ENCODE measurements at places on chromosomes 1 and 21.
A peak's percentile ranks its signal among the peaks of the same experiment; 100 is the strongest.

GRCh38 chr1:84691122-84691783 is 992 bp upstream of the SSX2IP start:
- DNase-seq = no peak

DNA sequence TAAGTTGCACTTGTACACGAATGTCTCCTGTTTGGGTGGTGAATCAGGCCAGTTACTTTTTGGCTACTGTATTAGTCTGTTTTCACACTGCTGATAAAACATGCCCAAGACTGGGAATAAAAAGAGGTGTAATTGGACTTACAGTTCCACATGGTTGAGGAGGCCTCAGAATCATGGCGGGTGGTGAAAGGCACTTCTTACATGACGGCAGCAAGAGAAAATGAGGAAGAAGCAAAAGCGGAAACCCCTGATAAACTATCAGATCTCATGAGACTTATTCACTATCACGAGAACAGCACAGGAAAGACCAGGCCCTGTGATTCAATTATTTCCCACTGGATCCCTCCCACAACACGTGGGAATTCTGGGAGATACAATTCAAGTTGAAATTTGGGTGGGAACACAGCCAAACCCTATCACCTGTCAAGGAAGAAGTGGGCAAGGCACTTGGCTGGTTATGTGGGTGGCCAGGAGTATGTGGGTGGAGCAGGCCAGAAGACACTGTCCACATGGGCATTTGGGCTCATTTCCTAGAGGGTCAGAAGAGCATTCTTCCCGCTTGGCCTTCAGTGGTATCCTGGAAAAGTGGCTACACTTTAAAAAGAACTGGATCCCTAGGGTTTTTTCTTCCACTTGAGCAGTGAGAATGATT is 228.8 kb downstream of the HHAT start:
- no peak for DNase-seq

DNA sequence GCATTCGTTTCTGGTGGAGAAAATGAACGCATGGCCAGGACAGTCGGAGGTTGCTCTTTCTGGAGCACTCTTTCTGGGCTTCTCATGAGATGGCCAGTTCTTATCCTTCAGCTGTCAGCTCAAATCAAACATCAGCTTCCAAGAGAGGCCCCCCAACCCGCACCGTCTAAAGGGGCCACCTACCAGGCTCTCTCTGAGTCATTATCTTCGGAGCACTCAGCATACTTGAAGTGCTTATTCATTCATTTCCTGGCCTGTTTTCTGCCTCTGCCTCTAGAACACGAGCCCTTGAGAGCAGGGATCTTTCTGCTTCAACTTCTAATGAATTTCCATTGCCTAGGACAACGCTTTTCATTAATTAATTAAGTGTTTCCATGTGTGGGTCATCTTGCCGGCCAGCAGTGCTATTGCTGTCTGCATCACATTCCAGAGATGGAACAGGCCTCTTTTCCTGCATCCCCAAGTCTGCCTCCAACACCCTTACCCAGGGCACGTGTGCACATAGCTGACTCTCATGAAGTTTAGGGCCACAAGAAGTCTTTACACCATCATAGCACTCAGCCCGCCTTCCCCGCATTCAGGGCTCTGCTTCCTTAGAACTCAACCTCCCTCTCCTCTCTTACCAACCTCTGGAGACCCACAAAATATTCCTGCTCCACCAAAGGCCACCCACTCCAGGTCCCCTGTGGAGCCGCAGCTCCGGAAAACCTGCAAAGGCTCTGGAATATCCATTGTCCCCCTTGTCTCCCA is 52.1 kb upstream of the LAPTM5 start:
- peak; percentile 86 for DNase-seq

- no peak for DNase-seq
Measured at GRCh38 chr1:19747761-19748160, 52.0 kb downstream of the TMCO4 start.

DNA sequence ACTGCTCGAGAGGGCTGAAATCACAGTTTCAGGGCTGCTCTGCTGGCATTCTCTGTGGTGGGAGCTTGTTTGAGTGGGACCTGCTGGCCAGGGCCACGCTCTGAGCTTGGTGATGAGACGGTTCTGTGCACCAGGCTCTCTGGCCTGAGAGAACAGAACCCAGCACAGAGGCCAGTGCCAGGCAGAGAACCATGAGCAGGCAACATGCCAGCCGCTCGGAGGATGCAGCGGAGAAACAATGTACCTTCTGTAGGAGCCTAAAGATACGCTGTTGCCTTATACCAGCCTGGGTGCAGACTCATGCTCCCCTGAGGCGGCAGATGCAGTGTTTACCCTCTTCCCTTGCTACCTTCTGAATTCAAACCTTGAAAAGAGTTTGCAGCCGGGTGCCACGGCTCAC is 10.0 kb downstream of the C2CD2 start:
- DNase-seq = no peak

DNA sequence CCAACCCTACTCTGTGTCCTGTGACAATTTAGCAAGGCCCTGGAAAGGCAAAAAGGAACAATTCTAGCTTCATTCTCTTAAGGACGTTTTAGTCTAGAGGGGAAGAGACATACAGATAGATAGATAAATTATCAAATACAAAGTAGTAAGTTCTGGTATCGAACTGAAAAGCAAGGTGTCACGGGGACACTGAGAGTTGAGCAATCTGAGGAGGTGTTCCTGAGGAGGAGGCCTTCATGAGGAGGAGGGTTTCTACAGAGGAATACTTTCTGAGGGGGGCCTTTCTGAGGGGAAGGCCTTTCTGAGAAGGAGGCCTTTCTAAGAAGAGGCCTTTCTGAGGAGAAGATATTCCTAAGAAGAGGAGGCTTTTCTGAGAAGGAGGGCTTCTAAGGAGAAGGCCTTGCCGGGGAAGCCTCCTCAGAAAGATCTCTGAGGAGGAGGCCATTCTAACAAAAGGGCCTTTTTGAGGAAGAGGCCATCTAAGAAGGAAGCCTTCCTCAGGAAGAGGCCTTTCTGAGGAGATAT is 155.9 kb upstream of the COA6 start:
- DNase-seq = no peak

GRCh38 chr1:179247923-179248322 is 18.4 kb upstream of the ABL2 start:
- DNase-seq = no peak

DNA sequence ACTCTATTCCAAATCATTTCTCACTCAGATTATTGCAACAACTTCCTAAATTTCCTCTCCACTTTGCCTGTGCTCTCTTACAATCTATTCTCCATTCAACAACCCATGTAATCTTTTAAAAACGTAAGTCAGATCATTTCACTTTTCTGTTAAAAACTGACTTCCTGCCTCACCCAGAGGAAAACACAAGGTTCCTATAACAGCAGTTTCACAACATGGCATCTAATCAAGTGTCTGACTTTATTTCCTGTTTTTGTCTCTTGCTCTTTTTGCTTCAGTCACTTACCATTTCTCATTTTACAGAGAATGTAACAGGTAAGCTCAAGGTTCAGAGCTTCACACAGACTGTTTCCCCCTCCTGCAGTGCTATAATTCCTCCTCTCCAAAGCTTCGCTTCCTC is 560.7 kb downstream of the LRRIQ3 start:
- no peak for DNase-seq

- DNase-seq = peak; percentile 87
Measured at GRCh38 chr1:168320800-168321450, 40.2 kb downstream of the TBX19 start.

DNA sequence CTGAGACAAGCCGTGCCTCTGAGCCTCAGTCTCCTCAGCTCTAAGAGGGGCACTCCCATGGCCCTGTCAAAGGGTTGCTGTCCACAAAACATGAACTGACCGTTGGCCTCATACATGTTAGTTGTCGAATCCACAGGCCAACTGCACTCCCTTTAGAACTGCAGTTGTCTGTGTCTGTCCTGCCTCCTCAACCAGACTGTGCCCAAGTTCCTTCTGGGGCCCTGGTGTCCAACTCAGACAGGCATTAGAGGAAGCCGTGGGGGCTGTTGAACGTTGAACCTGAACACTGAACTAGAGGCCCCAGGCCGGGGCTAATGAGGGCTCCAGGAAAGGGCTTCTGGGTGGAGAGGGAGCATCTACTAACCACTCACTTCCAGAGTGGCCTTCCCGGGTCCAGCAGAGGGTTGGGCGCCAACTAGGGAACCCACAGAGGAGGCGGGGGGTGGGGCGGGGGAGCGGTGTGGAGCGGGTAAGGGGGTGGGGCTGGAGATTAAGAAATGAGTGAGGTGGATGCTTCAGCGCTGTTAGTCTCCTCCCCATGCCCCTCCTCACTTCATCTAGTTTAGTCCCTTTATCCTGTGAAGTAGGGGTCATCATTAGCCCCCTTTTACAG is at the start of gene RAB42:
TSS of gene RAB42 (plus strand) at position 558 of the 613 bp plus-strand sequence. CDS start 247 bp downstream, outside the sequence.
- DNase-seq = no peak

GRCh38 chr1:18716112-18716784 is 85.6 kb downstream of the PAX7 start:
- no peak for DNase-seq

DNA sequence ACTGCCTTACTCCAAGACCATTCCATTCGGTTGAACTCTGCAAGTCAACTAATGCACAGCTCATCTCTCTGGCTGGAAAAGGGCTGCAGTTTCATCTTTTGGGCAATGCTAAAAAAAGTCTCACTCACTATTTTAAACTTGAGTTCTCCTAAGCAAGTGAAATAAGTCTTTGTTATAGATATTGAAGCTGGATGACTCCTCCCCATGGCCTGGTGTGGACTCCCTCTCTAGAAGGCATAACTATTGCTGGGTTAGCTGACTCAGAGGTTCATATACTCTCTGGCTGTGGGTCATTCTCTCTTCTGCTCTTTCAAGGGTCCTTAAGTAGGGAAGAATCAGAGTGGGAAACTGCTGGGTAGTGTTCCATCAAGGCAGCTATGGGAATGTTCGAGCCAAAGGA is 88.0 kb downstream of the XCL2 start:
- no peak for DNase-seq

DNA sequence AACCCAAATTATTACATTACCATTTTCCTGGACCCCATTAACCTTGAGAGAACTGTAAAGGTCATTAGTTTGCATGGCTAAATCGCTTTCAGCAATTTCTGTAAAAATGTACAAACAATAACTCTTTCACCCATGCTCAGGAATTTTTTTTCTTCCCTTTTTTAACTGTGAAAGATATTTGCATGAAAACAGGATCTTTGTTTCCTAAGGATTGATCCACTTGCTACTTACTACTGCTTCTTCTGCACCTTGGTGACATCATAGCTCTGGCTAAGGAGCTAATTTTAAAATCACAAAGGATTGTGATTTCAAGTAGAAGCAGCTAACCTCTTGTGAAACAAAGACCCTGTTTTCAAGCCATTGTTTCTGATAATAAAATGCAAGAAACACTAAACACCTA is 274.6 kb upstream of the ESRRG start:
- DNase-seq = no peak

GRCh38 chr1:89608984-89609725 is 23.8 kb upstream of the LRRC8C start:
- no peak for DNase-seq

DNA sequence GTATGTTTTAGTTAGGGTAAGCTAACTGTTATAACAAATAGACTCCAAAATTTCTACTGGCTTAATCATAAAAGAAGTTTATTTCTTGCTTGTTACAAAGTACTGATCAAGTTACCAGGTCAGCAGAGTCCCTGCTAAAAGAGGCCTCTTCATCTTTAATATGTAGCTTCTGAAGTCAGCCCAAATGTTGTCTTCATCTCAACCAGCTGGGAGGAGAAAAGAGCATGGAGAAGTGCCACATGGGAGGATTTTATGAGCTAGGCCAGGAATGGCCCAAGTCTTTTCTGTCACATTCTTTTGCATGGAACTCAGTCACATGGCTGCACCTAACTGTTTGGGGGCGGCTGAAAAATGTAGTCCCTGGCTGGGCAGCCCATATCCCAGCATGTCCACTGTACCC is 63.2 kb upstream of the APOBEC4 start:
- no peak for DNase-seq

- no peak for DNase-seq
Measured at GRCh38 chr1:91784616-91785015, 101.3 kb downstream of the TGFBR3 start.

GRCh38 chr1:205346956-205347574 is 9.7 kb downstream of the KLHDC8A start:
- DNase-seq = no peak

GRCh38 chr1:24849672-24850295 is 80.3 kb downstream of the RUNX3 start:
- DNase-seq = no peak

DNA sequence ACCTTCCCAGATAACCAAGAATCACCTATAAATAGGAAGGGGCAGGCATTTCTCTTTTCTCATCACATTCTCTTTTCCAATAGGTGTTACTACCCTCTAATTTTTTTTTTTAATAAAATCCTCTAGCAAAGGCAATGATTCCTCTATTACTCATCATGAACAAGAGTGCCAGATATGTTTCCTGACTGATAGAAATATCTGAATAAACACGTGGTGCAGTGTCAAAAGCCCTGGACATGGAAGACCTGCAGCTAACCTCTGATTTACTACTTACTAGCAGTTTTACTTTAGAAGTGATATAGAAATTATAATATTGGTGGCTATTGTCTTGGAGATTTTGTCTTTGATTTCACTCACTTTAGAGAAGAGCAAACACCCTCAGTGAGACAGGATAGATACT is 194.6 kb upstream of the SAMSN1 start:
- peak; percentile 16 for DNase-seq

DNA sequence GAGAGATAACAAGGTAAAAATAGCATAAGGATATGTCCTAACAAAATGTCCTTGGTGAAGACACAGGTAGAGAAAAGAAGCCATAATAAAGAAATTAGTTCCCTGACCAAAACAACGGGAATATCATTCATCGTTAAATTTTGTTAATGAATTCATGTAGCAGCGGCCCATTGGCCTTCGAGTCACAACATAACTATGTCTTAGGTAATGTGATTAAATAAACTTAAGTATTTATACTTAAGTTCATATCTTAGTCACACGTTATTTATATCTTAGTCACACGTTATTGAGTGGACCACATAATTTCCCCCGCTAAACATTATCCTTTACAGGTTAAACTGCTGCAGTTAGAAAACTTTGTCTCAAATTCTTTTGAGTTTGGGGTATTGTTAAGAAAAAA is 1.2 kb downstream of the NEXN start:
- peak; percentile 60 for DNase-seq

DNA sequence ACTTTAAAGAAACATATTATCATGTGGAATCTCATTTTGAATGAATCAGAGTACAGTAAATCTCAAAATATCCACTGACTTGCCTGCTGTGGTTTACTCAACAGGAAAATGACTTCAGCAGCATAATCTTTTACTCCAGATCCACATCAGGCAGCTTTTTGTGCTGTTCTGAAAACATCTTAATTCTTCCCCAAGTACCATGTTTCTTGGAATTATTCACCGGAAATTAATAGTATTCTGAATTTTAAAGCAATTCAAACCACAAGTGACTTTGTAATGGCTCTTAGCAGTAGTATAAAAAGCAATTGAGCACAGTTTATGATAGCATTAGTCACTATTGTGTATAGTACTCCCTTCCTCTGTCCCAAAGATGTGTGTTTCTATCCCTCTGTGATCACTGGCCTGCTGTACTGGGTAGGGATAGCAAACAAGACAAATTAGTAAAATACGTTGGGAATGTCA is 64.2 kb upstream of the ERRFI1 start:
- peak; percentile 86 for DNase-seq

All from brain microvascular endothelial cell (primary cell).